ENCODE measurements at places on chromosomes 5 and 9. TPM values are rescaled to one million over a fixed set of nuclear protein-coding genes. Genes with fewer than 3 reads are reported as not detected.

Gene CATSPER3
- 0.50 TPM for total RNA-seq

Gene S100Z
- total RNA-seq, result 1.2 TPM

Gene NTRK2
- total RNA-seq, result 1.1 TPM

Gene ECM2
- not detected for total RNA-seq

Gene TEX48
- not detected for total RNA-seq

Gene NR4A3
- total RNA-seq, result 51.3 TPM

Gene FAF2
- 24.2 TPM for total RNA-seq

Gene BARHL1
- total RNA-seq, result not detected

Gene REEP2
- total RNA-seq, result not detected

Data from T-helper 17 cell (primary cell).